MCF 10A (cell line): ENCODE measurements at places on chromosomes 1 and 21. TPM values are rescaled to one million over a fixed set of nuclear protein-coding genes. Genes with fewer than 3 reads are reported as not detected.

DNA sequence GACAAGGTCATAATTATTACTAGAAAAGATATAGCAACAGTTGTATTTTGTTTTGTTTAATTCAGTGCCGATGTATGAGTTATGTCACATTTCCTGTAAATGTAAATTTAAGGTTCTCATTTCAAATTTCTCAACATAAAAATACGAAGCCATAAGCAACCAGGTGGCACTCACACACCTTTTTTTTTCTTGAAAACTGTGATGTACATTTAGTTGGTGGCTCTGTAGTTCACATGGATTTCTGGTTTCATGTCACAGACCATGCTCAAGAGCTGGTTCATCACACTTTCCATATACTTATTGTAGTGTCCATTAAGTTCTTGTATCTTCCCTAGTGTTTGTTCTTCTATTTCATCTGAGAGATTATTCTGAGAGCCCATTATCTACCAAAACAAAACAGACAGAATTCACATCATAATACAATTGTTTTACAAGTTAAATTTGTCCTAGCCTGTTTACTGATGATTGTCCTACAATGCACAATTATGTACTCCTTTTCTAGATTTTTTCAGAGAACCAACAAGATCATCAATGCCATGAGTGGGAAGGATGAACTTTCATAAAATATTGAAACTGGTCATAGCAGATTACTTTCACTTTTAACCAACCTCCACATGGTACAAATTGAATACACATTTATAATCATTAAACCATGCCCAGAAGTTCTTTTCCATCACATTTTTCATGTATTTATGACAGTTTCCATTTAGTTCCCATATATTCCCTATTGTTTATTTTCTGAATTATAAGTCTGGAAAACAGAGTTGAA lies 17.1 kb downstream of the ATP6V1G3 start:
- no peak for DNase-seq

- peak; percentile 81 for DNase-seq
Measured at GRCh38 chr1:153775458-153776327, 486 bp downstream of the SLC27A3 start.

GRCh38 chr1:166133857-166134256 lies 32.9 kb downstream of the FAM78B start:
- DNase-seq: no peak

DNA sequence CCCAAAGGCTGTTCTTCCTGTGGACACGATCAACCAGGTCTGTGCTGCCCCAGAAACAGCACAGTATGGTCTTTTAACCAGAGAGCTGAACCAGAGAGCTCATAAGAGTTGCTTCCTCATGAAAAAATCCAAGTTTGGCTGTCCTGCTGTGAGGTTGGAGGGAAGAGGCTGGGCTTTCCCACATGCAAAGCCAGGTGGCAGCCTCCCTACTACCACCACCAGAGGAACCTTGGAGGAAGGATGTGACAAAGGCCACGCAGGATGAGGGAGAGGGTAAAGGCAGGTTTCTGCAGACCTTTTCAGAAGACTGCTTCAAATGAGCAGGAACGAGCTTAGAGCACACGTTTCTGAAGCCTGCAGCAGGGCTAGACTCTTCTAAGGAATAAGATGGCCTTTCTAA lies 27.1 kb downstream of the FAM78B start:
- DNase-seq: no peak

- no peak for DNase-seq
Measured at GRCh38 chr1:150173141-150173585, 23.4 kb downstream of the PLEKHO1 start.

Gene SNRNP40
- 65.4 and 72.8 TPM in 2 replicates for total RNA-seq

Gene DYNLT5
- total RNA-seq: not detected in 2 replicates

Gene LCE3B
- not detected in 2 replicates for total RNA-seq
